ENCODE measurements at places on chromosomes 1 and 21. TPM values are rescaled to one million over a fixed set of nuclear protein-coding genes. Genes with fewer than 3 reads are reported as not detected.

GRCh38 chr1:53135735-53136114 is 6.7 kb downstream of the SLC1A7 start:
- H3K4me1 ChIP-seq: peaks cover 11% of the 10 kb centered on the region
- H3K27me3 ChIP-seq: no peaks in the 10 kb centered on the region
- H3K36me3 ChIP-seq: no peaks in the 10 kb centered on the region
- no peak overlapping the region for H3K27ac ChIP-seq
- H3K4me3 ChIP-seq: no peak overlapping the region

DNA sequence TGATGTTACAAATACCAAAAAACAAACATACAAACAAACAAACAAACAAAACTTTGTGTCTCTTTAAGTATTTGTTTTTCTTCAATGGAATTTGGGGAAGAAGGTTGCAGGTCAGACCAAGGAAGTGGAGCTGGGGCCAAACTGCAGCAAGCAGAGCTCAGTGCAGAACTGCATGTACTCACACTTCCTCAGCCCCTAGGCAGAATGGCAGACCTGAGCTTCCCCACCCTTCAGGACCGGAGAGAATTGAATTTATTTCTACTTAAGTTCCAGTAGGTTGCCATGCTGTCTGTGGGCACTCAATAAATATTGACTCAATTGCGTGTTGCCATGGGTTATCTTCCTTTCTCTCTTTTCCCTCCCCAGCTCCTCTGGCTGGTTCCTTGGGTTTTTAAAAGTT is 173.6 kb downstream of the PTGER3 start:
- H3K36me3 ChIP-seq: no peaks in the 10 kb centered on the region
- H3K4me1 ChIP-seq: no peaks in the 10 kb centered on the region
- no peak for DNase-seq
- no peaks in the 10 kb centered on the region for H3K27me3 ChIP-seq
- H3K4me3 ChIP-seq: no peak overlapping the region

GRCh38 chr1:79375352-79375751 is 368.8 kb upstream of the ADGRL4 start:
- H3K4me3 ChIP-seq: no peak overlapping the region
- no peaks in the 10 kb centered on the region for H3K36me3 ChIP-seq
- no peak overlapping the region for H3K27ac ChIP-seq

- no peak overlapping the region for H3K27ac ChIP-seq
- H3K4me3 ChIP-seq: no peak overlapping the region
- no peaks in the 10 kb centered on the region for H3K4me1 ChIP-seq
- no peak for DNase-seq
- H3K36me3 ChIP-seq: no peaks in the 10 kb centered on the region
Observed at GRCh38 chr1:35845766-35846165, 37.2 kb upstream of the AGO1 start.

GRCh38 chr1:103917795-103918194 is 168.1 kb downstream of the AMY1C start:
- H3K27ac ChIP-seq: no peak overlapping the region
- no peak for DNase-seq
- no peaks in the 10 kb centered on the region for H3K36me3 ChIP-seq
- no peak overlapping the region for H3K4me3 ChIP-seq

GRCh38 chr1:243801378-243801777 is 48.7 kb downstream of the AKT3 start:
- no peak overlapping the region for H3K4me3 ChIP-seq
- no peaks in the 10 kb centered on the region for H3K27me3 ChIP-seq
- no peaks in the 10 kb centered on the region for H3K36me3 ChIP-seq
- no peak overlapping the region for H3K27ac ChIP-seq
- H3K4me1 ChIP-seq: no peaks in the 10 kb centered on the region
- no peak for DNase-seq

DNAJC28 gene
- total RNA-seq: 1.5 TPM

Measured in Panc1 (cell line).